ENCODE measurements at places on chromosomes 3 and 15.

- DNase-seq, result no peak
These were observed 28.0 kb upstream of the KCTD6 start for GRCh38 chr3:58463942-58464271.

GRCh38 chr3:55427739-55428138, 59.4 kb downstream of the WNT5A start:
- no peak for DNase-seq

DNA sequence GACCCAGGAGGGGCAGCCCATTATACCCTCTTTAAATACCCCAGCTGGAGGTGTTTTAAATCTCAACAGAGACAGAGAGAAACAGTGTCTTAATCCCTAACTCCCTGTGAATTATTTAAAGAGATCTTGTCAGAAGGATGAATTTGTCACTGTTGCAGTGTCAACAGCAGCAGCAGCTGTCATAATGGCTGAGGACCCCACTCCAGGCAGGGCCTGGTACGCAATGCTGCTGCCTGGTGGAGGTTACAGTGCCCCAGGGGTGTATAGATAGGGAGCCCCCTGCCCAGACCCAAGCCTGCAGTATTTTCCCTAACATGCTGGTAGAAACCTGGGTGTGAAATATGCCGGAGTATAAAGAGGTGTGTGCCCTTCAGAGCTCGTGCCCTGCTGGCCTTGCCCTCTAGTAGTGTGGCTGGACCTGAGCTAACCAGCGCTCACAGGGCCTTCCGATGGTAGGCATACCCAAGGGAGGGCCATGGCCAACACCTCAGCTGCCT, 143.0 kb downstream of the EPHB1 start:
- DNase-seq, result no peak

DNA sequence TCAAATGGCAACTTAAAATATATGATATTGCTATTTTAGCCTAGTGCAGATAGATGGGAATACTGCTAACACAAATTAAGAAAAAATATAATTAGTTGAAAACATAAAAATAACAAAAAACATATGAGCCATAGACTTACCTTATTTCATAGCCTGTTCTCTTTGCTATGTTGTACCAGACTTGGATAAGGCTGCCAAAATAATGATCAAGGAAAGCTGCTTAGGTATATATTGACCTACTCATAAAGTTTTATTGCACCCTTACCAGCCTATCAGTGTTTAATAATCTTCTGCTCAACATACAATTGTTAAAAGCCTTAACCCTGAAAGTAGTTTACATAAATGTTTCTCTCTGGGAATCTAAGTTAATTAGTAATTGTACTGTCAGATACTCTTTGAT, at the start of gene SI:
Gene SI, minus strand, starts transcription at position 204 of the 400 bp plus-strand sequence. CDS start 2,484 bp downstream, outside the sequence.
- no peak for DNase-seq

GRCh38 chr15:96042734-96043224, 287.7 kb upstream of the NR2F2 start:
- DNase-seq, result no peak

DNA sequence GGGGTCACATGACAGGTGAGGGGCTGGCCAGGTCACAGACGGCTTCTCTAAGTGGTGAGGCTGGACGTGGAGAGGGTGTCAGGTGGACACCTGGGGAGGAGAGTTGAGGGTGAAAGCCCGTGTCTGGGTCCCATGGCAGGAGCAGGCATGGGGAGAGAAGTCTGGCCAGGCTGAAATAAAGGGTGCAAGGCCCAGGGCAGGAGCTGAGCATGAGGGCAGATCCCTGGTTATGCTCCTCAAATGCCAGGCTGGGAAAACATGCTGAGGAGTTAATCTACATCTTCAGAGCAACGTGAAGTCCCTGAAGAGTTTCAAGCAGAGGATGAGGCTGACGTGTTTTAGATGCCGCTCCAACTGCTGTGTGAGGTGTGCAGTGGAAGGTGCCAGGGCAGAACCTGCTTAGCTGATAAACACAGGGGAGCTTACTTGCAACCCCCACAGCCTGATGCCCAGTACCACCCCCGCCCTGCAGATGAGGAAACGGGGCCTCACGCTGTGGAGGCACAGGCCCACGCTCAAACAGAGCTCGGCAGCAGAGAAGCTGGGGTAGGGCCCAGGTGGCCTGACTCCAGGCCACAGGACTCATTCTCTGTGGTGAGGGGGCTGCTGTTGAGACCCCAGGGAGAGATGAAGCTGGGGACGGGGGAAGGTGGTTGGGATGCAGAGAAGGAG, 40.5 kb downstream of the HCN4 start:
- DNase-seq, result no peak

Data from GM04503 (cell line).